NT2/D1 (cell line): ENCODE measurements at places on chromosomes 1 and 21.

DNA sequence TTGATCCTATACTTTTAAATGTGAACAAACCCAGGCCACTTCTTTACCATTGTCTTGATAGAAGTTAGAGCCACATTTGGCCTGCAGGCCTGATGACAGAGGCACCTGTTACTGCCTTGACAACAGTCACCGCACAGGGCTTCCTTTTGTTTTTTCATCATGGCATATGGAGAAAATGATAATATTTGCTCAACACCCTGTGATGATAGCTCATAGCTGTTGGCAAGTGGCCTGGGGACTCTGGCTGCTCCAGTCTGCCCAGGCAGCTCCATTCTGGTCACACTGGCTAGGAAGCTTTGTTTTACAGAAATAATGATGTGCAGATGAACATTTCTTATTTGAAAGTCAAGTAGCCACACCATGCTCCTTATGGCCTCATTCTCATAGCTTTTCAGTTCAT, 89.6 kb upstream of the GPR88 start:
- DNase-seq: no peak

DNA sequence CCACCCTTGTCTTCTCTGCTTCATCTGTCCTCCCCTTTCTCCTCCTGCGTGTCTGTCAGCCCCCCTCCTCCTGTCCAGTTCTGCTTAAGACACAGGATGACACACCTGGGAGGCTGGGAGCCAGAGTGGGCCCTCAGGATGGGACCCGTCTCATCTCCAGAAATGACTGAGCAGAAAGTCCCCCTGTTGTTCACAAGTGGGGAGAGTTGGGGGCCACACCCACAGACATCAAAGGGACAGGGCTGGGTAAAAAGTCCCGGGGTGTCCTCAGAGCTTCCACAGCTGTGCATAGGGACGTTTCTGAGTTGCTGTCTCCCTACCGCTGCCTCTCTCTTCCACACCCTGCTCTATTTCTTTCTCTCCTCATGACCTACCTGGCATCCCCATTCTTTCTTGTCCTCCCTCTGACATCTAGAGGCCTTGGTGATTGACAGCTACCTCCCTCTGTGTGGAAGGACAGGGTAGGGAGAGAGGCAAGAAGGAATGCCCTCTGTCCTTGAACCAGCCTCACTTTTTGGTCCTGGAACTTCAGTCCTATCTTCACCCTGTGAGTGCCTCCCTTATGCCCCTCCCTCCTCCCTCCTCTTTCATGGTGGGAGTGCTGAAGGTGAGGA, 19.5 kb upstream of the SH2D2A start:
- no peak for DNase-seq

- no peak for DNase-seq
Observed at GRCh38 chr1:107726860-107727259, 238.1 kb downstream of the VAV3 start.

GRCh38 chr21:32463889-32464300, 51.4 kb downstream of the EVA1C start:
- DNase-seq: no peak

- no peak for DNase-seq
Observed at GRCh38 chr1:3795453-3796214, 664 bp downstream of the LRRC47 start.

- DNase-seq: no peak
Observed at GRCh38 chr1:161351482-161351881, 16.2 kb downstream of the CFAP126 start.

- no peak for DNase-seq
Observed at GRCh38 chr21:44571844-44572782, 1.4 kb upstream of the KRTAP10-4 start.

- no peak for DNase-seq
Observed at GRCh38 chr1:204126956-204127355, 24.9 kb downstream of the ETNK2 start.

- DNase-seq: peak; percentile 42
Observed at GRCh38 chr1:65581119-65581518, 160.7 kb downstream of the LEPR start.

- DNase-seq: no peak
Observed at GRCh38 chr1:181858135-181858534, 203.4 kb downstream of the ZNF648 start.
